ENCODE measurements at places on chromosomes 7 and 10.

- no peaks in the 10 kb centered on the region for H3K36me3 ChIP-seq
- H3K27ac ChIP-seq, result no peak overlapping the region
- H3K4me1 ChIP-seq, result peaks cover 4% of the 10 kb centered on the region
- H3K27me3 ChIP-seq, result no peaks in the 10 kb centered on the region
- no peak for DNase-seq
Observed at GRCh38 chr10:113980408-113981087, 63.1 kb upstream of the ADRB1 start.

GRCh38 chr7:105766421-105767073 is 109.9 kb downstream of the ATXN7L1 start:
- no peak overlapping the region for H3K27ac ChIP-seq
- no peak overlapping the region for H3K4me3 ChIP-seq
- no peaks in the 10 kb centered on the region for H3K4me1 ChIP-seq
- no peak for DNase-seq
- no peaks in the 10 kb centered on the region for H3K36me3 ChIP-seq

DNA sequence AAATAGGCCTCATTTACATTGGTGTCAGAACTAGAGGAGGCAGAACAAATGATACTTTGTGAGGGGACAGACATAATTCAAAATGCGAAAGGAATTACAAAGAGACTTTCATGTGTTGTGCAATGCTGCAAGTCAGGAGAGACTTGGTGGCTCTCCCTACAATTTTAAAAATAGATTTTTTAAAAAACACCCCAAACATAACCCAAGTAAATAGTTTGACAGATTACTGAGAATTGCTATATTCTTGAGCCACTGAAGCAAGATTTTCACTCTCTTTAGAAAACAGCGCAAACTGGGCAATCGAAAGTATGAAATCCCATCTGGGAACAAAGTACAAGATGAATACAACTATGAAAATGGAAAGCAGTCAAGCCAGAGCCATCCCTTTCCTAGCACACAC is 126.3 kb upstream of the NPY start:
- H3K4me3 ChIP-seq, result no peak overlapping the region
- DNase-seq, result no peak
- H3K4me1 ChIP-seq, result no peaks in the 10 kb centered on the region
- no peaks in the 10 kb centered on the region for H3K36me3 ChIP-seq
- no peak overlapping the region for H3K27ac ChIP-seq

DNA sequence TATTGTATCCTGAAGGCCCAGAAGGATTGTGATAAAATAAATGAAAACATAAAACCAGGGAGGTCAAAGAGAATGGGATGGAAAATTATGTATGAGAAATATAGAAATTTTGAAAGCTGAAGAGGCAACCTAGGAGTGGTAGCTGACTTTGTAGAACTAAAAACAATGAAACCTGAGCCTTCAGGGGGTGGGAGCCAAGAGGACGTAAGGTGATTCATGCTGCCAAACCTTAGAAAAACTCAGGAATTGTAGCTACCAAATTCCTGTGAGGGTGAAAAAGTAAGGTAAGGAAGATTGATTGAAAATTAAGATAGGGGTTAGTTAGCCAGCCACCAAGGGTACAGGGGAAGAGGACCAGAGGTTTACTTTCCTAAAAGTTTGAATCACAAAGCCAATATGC is 213.2 kb downstream of the KCND2 start:
- no peak for DNase-seq
- no peaks in the 10 kb centered on the region for H3K36me3 ChIP-seq
- no peaks in the 10 kb centered on the region for H3K4me1 ChIP-seq
- H3K27ac ChIP-seq, result no peak overlapping the region
- no peak overlapping the region for H3K4me3 ChIP-seq

Measured in effector memory CD4-positive, alpha-beta T cell (primary cell).